ENCODE measurements at places on chromosomes 5 and 9.

GRCh38 chr5:159564031-159564430 is 233.7 kb upstream of the IL12B start:
- DNase-seq: no peak

DNA sequence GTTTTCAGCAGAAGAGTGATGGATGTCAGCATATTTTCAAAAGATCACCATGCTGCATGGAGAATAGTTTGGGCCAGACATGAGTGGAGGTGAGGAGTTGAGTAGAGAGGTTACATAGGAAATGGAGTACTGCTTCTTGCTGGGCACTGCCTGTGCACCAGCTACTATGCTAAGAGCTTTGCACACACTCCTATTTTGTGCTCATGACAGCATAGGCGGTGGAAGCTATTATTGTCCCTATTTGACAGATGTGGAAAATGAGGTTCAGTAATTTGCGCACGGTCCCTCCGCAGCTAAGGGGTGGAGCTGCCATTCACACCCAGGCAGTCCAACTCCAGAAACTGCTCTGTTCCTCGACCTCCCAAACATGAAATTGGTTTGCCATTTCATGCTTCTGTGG is 67.8 kb downstream of the ENTREP1 start:
- no peak for DNase-seq

GRCh38 chr9:71676460-71676859 is 91.9 kb downstream of the CEMIP2 start:
- no peak for DNase-seq

DNA sequence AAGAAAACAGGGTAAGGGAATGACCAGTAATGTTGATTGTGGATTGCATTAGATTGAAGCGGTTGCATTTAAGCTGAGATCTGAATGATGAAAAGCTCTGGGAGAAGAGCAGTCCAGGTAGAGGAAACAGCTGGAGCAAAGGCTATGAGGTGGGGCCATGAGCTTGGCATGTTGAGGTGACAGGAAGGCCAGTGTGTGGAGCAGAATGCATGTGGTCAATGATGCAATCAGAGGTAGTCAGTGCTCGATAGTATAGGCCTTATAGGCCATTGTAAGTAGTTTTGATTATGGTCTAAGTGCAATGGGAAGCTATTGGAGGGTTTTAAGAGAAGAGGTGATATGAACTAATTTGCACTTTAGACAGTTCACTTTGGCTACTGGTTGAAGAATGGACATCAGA is 270.4 kb downstream of the ARHGAP26 start:
- no peak for DNase-seq

- DNase-seq: no peak
Measured at GRCh38 chr5:93395971-93396379, 185.0 kb downstream of the NR2F1-AS1 start.

GRCh38 chr5:115624994-115625393 is 842 bp downstream of the TMED7 start:
- no peak for DNase-seq

- no peak for DNase-seq
Measured at GRCh38 chr9:127092041-127092608, 30.3 kb downstream of the ANGPTL2 start.

- no peak for DNase-seq
Measured at GRCh38 chr9:5042661-5043178, 57.6 kb downstream of the JAK2 start.
